ENCODE measurements at places on chromosomes 16 and 17. TPM values are rescaled to one million over a fixed set of nuclear protein-coding genes. Genes with fewer than 3 reads are reported as not detected.

The ZNF385C gene
- not detected for total RNA-seq

The MYADML2 gene
- total RNA-seq = not detected

The ABCA6 gene
- total RNA-seq = 0.58 TPM

The NEUROD2 gene
- not detected for total RNA-seq

The LPO gene
- total RNA-seq = not detected

The TNK1 gene
- total RNA-seq = 0.23 TPM

The VASN gene
- total RNA-seq = 5.7 TPM

The MILR1 gene
- 6.0 TPM for total RNA-seq

The ZNF287 gene
- total RNA-seq = 3.2 TPM

The GLG1 gene
- 253 TPM for total RNA-seq

The OTOP3 gene
- not detected for total RNA-seq

The TIGD7 gene
- total RNA-seq = 2.4 TPM

The CD68 gene
- total RNA-seq = 4.1 TPM

All from glomerular endothelial cell (primary cell).